Transverse colon (tissue), 4 donors: ENCODE measurements at places on chromosomes 12 and 14.

- DNase-seq = peak; percentile 95
These were observed at the start of gene TBX3 for GRCh38 chr12:114684098-114684869. TSS of gene TBX3 (minus strand) at chr12:114684175. CDS start at chr12:114683200, 975 bp downstream.

DNA sequence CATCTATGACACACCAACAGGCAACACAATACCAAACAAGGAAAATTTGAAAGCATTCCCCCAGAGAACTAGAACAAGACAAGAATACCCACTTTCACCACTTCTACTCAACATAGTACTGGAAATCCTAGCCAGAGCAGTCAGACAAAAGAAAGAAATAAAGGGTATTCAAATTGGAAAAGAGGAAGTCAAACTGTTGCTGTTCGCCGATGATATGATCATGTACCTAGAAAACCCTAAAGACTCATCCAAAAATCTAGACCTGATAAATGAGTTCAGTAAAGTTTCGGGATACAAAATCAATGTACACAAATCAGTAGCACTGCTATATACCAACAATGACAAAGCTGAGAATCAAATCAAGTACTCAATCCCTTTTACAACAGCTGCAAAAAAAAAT, 8.1 kb upstream of the ATL1 start:
- no peak for DNase-seq

DNA sequence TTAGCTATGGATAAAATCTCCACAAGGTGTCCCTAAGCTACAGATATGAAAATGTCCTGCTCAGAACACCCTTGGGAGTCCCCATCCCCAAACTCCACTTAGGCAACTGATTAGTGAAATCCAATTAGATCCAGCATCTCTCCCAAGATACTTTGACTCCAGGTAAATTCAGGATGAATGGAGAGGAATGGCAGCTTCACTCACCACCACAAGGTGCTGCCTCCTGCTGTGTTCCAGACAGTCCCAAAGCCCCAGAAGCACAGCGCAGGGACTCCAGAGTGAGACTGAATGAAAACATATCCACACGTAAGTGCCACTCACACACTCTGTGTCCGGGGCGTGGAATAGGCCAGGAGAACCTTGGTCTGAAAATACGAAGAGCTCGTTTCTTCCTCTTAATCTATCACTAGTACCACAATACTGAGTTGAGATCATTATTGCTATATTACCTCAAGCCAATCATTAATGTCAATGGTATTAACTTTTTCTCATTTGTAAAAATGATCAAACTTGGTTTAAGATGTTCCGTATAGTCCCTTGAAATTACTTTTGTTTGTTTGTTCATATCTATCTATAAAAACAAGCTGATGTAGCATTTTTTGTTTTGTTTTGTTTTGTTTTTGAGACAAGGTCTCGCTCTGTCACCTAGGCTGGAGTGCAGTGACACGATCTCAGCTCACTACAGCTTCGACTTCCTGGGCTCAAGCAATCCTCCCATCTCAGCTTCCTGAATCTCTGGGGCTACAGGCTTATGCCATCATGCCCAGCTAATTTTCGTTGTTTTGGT, 70.0 kb upstream of the BICD1 start:
- no peak for DNase-seq

- no peak for DNase-seq
These were observed 993.9 kb downstream of the GALC start for GRCh38 chr14:86999036-86999435.

GRCh38 chr12:114678718-114679117, 5.3 kb downstream of the TBX3 start:
- no peak for DNase-seq

- DNase-seq = peak; percentile 44
These were observed 5.2 kb downstream of the KRT84 start for GRCh38 chr12:52380271-52380694.

DNA sequence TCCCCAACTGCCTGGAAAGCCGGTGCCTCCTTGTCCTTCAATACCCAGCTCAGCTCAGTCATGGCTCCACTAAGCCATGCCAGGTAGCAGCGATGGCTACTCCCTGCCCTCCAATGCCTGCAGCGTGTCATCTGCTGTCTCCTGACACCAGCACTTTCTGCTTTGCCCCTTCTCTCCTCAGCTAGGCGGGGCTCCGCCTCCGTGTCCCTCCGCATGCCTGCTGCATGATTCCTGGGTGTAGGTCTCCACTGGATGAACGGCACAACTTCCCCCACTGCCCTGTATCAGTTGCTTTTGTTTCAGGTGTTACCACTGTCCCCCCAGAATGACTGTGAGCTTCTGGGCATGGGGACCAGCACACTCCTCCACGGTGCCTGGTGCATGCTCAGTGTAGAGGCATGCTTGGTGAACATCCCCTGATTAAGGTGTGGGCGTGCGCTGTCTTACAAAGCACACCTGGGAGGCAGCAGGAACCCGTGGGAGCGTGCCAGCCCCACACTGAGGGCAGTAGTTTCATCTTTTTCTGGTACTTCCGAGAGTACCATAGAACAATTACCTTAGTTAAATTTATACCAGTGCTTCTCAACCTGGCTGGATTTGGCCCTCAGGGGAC, 179.4 kb upstream of the PRMT8 start:
- no peak for DNase-seq

DNA sequence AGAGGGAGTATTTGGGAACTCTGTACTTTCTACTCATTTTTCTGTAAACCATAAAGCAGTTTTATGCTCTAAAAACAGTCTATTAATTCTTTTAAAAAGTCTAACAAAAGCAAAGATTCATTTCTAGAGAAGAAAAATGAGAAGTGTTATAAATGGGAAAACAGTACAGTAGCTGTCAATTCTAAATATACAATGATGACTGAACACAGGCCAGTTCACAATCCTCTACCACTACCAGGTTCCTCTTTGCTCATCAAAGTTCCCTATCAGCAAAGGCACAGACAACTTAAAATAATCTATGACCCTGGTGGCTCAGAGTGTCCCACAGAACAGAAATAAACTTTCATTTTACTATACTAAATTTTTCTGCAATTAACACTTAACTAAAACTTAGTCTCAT, 12.5 kb downstream of the NAA25 start:
- no peak for DNase-seq

DNA sequence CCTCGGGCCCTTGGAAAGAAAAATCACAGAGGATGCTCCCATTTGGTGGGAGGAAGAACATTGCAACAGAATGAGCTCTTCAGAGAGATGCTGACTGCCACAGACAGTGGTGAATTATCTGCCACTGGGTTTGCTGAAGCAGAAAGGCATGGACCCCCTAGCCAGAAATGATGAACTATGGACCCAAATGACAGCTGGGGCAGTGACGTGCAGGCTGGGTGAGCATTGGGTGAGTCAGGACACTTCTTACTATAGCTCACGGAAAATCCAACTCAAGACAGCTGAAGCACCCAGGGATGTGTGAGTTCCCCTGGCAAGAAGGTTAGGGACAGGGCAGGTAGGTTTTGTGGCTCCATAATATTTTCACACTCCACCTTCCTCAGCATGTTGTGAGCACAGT, 993.2 kb downstream of the BCL11B start:
- DNase-seq = no peak

- no peak for DNase-seq
These were observed 11.1 kb downstream of the BAG5 start for GRCh38 chr14:103551338-103551762.

DNA sequence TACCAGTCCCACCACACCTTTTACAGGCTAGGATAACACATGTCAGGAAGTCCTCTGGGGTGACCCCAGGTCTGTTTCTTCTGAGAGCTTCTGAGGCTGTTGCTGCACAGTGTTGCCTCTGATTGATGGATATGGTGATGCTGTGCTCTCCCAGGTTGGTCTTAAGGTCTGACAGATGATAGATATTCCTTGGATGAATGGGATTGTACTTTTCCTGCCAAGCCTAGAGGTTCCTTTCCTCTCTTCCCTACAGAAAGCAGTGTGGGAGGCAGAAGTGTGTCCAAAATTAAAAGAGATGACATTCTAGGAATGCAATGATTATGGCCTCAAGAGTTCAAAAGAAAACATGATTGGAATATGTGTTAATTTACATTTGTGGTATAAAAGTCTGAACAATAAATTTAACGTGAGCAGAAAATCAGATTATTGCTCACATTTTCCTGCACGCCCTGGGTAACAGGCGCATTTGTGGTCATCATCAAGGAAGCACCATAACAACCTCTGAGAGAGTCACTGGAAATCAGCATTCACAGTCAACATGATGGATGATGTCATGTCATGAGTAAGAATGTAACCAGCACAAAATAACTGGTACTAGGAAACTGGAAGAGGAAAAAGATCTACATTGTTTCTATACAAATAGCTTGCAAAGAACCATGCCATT, 73.7 kb downstream of the BBS10 start:
- DNase-seq = no peak

DNA sequence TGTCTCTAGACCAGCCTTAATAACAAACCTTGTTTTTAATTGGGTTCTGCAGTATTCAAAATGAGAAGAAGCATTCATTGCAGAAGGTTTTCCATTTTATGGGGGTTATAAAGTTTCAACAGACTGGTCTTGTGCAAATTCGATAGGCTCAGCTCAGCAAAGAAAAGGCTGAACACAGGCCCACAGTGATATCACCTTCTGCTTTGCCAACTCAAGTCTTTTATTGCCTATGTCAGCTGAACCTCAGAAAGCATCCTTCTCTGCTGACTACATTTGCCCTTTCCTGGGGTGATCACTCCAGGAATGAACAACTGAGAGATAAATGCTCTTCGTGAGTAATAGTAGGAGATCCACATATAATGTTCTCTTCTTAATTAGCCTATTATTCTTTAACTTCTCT, 134.5 kb upstream of the CCDC175 start:
- no peak for DNase-seq

DNA sequence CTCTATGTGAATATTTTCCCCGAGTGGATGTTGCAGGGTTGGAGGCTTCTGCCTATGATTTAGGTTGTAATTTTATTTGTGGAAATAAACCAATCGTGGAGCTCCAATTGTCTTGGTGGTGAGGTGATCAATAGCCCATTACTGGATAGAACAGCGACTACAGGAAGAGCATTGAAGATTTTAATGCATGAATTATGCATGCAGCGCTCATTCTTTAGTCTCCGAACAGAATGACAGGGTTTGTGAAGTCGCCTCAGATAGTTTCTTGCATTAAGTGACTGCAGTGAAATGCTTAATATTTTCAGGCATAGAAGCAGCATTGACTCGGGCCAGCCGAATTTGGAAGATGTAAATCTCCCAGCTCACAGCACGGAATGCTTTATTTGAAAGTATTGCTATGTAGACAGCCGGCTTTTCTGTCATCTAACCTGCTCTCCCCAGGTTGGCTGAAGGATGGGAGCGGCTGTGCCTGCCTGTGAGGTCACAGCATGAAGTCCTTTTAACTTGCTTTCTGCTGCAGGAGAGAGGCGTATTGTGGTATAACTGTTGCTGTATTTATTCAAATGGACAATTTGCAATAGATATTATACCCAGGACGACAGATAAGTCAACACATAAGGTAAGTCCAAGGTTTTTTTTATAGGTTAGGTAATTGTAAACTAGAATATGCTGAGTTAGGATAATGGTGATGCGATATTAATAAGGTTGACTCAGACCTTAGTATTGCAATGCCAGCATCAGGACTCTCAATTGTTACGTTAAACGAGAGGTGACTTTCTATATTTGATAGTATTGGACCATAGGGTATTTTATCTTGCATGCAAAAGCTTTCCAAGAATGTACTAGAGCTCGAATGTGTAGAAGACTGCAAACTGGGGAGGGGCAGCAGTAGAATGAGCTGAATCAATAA, 135.7 kb downstream of the CNTN1 start:
- no peak for DNase-seq

DNA sequence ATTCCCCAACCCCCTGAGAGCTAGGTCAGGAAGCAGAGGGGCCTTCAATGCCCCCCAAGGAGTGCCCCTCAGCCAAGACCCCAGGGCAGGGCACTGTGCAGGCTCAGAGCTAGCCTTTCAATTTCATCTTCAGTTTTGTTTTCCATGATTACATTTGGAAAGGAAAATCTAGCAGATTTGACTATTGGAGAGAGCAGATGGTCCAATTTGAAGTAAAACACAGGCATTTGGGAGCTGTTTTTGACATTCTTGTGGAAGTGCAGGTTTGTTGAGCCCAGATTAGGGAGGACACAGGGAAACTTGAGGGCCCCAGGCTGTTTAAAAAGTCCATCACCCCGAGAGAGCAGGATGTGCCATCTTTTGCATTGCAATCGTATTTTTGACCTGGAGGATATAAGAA, 58.6 kb upstream of the GPATCH2L start:
- DNase-seq = no peak

- no peak for DNase-seq
These were observed 41.7 kb downstream of the NPAS3 start for GRCh38 chr14:32980178-32980901.
